GM12892 (cell line): ENCODE measurements at places on chromosomes 13 and 19.

- peak; percentile 13 for DNase-seq
Measured at GRCh38 chr13:42420304-42420703, 148.4 kb downstream of the AKAP11 start.

GRCh38 chr13:73248711-73249580, 190.1 kb downstream of the KLF5 start:
- DNase-seq = no peak

DNA sequence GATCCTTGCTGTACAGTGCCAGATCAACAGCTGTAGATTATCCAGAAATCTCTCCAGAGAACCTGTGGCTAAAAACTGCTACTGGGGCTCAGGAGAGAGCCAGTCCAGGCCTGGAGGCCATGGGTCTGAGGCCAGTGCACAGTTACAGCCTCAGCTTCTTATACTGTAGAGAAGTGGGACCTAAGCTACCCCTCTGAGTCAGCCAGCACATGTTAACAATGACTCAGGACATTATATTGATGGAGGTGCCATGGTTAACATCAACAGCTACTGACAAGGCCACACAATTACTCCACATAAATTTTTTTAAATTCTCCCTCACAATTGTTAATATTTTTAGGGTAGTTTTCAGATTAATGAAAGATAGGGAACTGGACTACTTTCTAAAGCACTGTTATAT, 138.5 kb downstream of the RBM26 start:
- no peak for DNase-seq

DNA sequence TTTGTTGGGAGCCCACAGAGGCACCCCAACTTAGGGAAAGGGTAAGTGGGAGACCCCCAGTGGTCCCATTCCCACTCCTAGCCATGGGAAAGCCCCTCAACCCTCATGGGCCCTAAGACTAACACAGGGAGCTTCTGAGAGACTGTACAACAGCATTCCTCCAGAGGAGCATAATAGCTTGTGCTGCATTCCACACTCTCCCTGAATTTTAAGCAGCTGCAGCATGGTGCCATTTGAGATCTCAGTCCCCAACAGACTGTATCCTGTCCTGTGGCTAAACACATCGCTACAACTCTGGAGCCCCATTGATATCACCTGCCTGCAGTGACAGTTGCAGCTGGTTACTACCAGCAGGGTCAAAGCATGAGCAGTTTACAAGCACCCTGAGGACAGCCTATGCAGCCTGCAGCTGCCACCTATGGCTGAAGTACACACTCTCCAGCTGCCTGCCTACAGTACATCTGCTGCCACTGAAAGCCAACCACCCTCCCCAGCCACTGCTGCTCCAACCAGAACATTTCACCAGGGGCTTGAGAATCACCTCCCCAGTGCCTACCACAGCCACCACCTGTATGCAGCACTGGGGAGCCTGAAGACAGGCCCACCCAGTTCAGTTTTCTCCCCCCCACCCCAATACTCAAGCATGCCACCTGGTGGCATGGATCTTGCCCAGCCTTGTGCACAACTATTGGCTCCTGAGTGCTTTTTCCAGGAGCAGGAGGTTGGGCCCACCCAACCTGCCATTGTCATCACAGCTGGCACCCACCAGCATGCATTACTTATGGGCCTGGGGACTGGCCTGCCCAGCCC, 557.3 kb downstream of the GPC5 start:
- no peak for DNase-seq

- peak; percentile 70 for DNase-seq
Measured at GRCh38 chr19:12899891-12900518, 9.0 kb downstream of the GCDH start.

DNA sequence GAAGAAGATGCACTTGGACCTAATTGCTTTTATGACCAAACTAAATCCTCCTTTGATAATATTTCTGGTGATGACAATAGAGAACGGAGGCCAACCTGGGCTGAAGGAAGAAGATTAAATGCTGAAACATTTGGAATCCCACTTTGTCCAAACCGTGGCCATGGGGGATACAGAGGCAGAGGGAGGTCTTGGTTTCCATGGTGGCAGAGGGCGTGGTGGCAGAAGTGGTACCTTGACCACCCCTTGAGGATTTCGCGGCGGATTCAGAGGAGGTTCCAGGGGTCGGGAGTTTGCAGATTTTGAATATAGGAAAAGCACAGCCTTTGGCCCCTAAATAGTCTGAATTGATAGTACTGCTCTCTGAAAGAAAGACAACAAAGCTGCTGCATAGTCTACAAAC, 7.2 kb upstream of the LILRB3 start:
- DNase-seq = no peak

- no peak for DNase-seq
Measured at GRCh38 chr13:78317030-78317429, 286.3 kb downstream of the POU4F1 start.

DNA sequence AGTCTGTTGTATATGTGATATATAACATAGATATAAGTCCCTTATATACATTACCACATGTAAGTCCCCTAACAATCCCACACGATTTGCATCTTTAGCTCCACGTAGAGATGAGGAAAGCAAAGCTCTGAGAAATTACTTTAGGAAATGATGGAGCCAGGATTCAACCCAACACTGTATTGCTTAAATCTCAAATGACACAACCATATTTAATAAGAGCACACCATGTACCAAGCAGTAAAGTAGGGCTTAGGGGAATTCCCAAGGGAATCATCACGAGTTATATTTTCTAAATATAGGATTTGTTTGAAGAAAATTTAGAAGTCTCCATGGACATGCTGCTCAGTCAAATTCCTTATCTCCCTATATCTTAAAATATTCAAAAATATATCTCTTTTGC, 61.3 kb upstream of the POMP start:
- DNase-seq = no peak

DNA sequence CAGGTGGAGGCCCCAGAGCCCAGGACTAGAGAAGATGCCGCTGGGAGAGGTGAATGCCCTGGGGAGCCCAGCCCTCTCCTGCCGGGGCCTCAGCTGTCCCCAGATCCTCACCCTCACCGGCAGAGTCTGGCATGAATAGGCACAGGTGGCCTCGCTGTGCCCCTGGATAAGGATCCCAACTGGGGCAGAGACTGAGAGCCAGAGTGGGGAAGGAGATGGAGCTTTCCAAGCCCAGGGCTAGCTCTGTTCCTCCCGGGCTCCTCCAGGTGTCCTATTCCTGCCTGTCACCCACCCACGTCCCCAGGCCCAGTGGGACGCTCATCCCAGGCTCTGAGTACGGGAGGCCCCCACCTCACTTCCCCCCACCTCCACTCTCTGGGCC, 16.5 kb downstream of the PRR36 start:
- no peak for DNase-seq

DNA sequence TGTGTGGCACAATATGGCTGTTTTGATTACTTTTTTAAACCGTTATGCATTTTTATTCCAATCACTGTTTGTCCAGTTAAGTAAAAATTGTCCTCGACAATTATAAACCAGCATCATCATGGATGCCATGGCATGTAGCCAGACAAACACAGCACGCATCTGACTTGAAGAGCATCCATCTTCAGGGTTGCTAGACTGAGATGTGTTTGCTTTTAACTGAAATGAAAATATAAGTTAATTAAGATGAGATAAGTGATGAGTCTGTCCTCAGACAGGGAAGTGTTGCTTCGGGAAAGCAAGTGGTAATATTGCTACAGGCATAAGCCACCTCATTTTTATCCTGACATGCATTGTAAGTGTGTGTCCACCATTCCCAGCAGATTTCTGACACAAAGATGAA, 92.8 kb upstream of the TPP2 start:
- no peak for DNase-seq

DNA sequence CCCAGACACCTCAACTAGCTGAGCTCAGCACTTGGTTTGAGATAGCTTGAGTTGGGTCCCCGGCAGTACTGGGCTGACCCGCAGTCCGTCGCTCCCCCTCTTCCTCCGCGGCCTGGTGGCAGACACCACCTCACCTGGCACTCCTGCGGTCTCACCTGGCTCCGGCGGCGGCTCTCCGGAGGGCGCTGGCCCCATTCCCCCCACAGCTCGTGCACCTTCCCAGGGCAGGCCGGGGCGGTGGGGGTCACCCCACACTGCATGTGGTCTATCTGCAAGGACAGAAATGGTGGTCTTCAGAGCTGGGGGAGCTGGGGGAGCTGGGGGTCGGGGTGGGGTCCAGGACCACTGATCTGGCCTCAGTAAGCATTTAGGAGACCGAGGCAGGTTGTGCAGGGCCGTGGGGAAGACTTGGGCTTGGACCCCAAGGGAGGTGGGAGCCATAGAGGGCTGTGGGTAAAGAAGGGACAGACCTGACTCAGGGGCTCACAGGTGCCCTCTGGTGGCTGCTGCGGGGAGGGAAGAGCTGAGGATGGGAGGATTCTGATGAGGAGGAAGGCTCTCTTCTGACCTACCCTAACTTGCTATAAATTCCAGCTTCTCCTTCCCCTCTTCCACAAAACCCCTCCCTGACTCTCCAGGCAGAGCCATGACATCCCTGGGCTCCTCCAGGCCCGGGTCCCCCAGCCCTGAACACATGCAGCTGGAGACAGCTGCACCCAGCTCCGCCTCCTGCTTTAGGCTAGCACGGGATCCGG, 6.7 kb upstream of the PLIN4 start:
- peak; percentile 71 for DNase-seq

- no peak for DNase-seq
Measured at GRCh38 chr13:40137400-40137799, 481.9 kb downstream of the COG6 start.

- DNase-seq = no peak
Measured at GRCh38 chr19:47618771-47619170, 9.8 kb downstream of the BICRA start.

- no peak for DNase-seq
Measured at GRCh38 chr19:46006411-46006810, 11.1 kb downstream of the CCDC61 start.

DNA sequence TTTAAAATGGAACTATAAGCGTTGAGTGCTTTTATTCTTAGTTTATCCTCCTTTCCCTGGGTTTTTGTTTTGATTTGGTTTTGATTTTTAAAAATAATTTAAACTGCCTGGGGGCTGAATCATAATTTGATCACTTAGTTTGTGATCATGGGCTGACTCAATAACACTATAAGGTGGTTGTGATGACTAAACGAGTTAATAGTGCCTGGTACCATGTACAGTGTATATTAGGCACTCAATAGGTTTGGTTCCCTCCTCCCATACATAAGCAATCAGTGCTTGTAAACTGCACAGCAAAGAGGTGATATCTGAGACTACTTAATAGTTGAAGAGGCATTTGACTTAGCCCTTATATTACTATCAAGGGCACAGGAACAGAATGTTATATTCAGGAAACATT, 200.9 kb upstream of the RFC3 start:
- DNase-seq = no peak

DNA sequence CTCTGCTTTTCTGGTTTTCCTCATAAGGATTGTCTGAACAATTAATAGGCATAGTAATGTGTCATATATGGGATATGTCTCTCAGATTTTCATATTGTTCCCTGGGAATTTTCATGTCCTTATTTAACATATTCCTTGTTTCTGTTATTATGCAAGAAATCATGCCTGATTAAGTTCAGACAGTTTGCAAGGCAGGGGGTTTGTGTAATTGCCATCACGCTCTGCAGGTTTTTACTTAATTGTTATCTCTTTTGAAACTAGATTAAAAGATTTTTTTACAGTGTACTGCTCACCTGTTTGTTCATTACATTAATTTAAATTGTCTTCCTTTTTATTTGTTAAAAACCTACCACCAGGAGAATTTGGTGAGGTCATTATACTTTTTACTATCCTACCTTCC, 1253.2 kb upstream of the PRR20A start:
- DNase-seq = no peak

GRCh38 chr13:85241060-85241459, 558.2 kb downstream of the SLITRK6 start:
- DNase-seq = no peak

DNA sequence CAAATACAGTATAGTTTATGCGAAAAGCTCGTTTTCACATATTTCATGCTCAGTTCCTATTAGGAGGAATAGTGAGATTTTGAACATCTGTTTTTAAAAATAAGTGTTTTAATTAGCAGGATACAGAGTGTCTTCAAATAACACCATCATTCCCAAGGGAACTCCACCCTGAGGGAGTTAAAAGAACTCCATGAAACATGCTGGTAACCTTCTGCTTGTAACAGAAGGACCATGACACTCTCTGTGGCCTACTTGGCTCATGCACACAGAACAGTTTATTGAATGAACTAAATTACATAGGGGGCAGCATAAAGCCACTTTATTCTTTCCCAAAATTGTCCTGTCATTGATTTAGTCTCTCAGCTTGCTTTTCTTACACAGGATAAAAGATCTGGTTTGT, 809.5 kb upstream of the SLITRK6 start:
- DNase-seq = no peak

DNA sequence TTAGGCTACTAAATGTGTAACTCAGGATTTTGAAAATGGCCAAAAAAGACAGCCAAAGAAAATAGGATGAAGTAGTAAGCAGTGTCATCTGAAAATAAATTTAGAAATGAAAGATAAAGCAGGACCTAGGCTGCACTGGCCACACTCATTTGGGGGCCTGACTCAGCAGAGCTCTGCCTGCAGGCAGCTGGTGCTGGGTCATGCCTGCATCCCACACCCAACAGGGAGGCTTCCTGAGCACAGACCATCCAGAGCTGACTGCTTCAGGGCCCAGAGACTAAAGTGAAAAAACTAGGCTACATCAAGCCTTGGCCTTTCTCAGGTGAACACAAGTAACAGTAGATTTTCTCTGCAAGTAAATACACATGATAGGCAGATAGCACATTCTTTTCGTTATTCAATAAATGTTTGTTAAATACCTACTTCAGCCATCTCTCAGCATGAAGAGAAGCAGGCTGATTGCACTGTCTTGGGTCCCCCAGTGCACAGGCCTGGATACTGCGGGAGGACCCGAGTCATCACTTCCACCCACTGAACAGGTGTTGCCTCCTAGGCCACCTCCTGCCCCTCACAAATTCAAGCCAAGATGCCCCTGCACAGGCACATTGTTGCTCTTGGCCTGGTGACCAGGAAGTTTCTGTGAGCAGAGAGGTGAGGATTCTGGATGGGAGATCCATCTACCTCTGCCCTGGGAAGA, 284.0 kb downstream of the OXGR1 start:
- DNase-seq = no peak

- no peak for DNase-seq
Measured at GRCh38 chr19:8641908-8642547, 11.6 kb downstream of the NFILZ start.

DNA sequence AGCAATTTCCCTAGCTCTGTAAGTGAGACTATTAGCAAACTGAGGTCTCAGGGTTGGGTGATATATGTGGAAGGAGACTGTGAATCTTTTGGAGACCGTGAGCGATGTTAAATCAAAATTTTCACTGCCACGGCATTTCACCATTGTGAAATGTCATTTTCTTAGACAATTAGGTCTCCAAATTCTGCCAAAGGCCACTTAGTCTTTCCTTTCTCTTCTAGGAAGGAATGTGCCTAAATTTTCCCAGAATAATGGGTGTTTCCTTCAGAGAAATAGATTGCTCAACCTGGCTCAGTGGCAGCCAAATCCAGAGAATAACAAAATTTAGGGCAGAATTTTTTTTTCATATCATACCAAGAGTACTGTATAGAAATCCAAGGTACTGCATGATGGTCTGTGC, 64.5 kb upstream of the SCEL start:
- no peak for DNase-seq
